ENCODE measurements at places on chromosomes 6 and 20.
A peak's percentile ranks its signal among the peaks of the same experiment; 100 is the strongest.

- peak; percentile 79 for DNase-seq
Measured at GRCh38 chr6:136962661-136963060, 40.6 kb downstream of the SLC35D3 start.

- DNase-seq, result no peak
Measured at GRCh38 chr6:49698478-49698877, 14.9 kb downstream of the CRISP2 start.

DNA sequence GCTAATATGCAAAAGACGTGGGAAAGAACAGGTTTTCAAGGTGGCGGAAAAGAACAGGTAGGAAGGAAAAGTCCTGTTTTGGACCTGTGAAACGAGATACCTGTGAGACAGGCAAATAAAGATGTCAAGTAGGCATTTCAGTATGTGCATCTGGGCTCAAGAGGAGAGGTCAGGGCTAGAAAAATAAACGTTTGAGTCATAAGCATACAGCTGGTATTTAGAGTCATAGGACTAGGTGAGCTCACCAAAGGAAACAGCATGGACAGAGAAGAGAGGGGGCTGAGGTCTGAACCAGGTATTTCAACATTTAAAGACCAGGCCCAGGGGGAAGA lies 14.9 kb downstream of the MTFR2 start:
- DNase-seq, result no peak

GRCh38 chr20:24892931-24893330 lies 56.1 kb upstream of the CST7 start:
- no peak for DNase-seq

GRCh38 chr6:46174904-46175303 lies 4.1 kb upstream of the ENPP5 start:
- DNase-seq, result no peak

DNA sequence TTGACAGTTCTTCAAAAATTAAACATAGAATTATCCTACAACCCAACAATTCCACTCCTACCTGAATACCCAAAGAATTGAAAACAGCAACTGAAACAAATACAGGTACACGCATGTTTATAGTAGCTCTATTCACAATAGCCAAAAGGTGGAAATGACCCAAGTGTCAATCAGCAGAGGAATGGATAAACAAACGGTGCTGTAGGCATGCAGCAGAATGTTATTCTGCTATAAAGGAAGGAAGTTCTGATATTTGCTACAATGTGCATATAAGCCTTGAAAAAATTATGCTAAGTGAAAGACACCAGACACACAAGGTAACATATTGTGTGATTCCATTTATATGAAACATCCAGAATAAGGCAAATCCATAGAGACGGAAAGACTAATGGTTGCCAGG lies 38.5 kb upstream of the PRELID3B start:
- no peak for DNase-seq

GRCh38 chr20:43209831-43210230 lies 20.1 kb upstream of the PTPRT start:
- no peak for DNase-seq

GRCh38 chr6:56620229-56620868 lies 22.3 kb downstream of the DST start:
- DNase-seq, result no peak

- no peak for DNase-seq
Measured at GRCh38 chr6:98529364-98529763, 305.0 kb upstream of the POU3F2 start.

GRCh38 chr6:112983713-112984261 lies 636.7 kb downstream of the RFPL4B start:
- DNase-seq, result no peak

- no peak for DNase-seq
Measured at GRCh38 chr6:5282191-5282623, 20.9 kb downstream of the FARS2 start.

DNA sequence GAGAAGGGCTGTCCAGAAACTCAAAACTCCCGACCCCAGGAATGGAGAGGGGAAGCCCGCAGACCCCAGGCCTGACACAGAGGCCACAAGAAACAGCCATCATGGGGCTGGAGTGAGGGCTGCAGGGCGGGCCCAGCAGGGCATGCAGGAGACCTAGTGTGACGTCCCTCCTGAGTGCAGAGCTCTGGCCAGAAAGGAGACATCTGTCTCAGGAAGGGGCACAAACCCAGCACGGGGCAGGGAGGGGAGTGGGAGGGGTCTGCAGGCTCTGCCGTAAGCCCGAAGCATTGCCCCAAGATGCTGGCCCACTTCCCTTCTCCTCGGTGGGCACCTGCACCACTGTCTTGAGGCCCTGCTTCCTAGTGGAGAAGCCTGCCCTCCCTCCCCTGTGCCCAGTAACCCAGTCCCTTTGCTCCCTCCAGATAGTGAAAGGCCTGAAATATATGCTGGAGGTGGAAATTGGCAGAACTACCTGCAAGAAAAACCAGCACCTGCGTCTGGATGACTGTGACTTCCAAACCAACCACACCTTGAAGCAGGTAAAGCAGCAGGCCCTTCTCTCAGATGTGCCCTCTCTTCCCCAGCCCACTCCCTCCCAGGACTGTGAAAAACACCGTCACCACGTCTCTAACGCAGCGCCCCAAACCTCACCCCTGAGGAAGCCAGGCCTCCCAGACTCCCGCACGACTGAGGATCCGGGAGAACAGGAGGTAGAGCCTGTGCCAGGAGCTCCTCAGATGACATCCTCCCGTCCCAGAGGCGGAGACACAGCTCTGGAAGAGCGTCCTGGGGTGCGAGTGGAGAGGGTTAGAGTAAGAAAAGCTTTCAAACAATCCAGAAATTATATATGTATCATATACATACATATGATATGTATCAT lies 9.7 kb downstream of the CST7 start:
- DNase-seq, result no peak

- DNase-seq, result no peak
Measured at GRCh38 chr20:52540509-52540908, 348.9 kb upstream of the ZFP64 start.

- DNase-seq, result no peak
Measured at GRCh38 chr6:24453921-24454320, 35.5 kb downstream of the GPLD1 start.

GRCh38 chr6:57141451-57142177 lies 30.5 kb upstream of the BAG2 start:
- no peak for DNase-seq

DNA sequence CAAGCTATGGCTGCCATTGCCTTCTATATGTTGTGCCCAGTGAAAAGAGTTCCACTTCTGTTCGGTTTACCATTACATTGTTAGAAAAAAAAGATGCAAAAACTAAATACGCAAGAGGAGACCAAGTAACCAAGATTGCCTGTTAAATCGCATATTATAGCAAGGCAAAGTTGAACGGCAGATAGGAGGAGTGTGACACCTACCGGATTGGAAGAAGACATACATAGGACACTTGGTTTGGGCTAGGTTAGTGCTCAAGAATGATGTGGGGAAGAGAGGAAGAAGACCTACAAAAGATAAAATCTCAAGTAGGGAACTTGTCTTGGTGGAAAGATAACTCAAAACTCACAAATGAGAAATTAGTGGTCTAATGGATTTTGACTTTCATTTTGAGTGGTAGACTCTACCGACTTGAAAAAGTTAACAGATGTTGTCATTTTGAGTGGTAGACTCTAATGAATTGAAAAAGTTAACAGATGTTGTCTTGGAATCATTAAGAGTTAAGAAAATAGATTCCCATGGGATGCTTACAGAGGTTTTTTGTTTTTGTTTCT lies 95.5 kb downstream of the F13A1 start:
- DNase-seq, result no peak

DNA sequence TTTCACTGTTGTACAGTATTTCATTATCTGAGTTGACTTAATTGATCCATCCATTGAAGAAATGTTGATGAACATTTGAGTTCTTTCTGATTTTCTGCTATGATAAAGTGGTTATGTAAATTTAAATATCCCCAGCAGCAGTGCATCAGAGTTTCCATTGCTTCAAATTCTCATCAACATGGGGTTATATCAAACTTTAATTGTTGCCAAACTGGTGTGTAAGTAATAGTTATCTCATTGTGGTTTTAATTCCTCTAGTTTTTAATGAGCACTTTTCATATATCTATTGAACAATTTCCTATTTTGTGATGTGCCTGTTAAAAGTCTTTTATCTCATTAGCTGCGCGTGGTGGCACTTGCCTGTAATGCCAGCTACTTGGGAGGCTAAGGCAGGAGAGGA lies 18.1 kb downstream of the ZNFX1 start:
- no peak for DNase-seq

- no peak for DNase-seq
Measured at GRCh38 chr6:91566467-91566866, 979.6 kb upstream of the MAP3K7 start.
